ENCODE measurements at places on chromosomes 6 and 20.

DNA sequence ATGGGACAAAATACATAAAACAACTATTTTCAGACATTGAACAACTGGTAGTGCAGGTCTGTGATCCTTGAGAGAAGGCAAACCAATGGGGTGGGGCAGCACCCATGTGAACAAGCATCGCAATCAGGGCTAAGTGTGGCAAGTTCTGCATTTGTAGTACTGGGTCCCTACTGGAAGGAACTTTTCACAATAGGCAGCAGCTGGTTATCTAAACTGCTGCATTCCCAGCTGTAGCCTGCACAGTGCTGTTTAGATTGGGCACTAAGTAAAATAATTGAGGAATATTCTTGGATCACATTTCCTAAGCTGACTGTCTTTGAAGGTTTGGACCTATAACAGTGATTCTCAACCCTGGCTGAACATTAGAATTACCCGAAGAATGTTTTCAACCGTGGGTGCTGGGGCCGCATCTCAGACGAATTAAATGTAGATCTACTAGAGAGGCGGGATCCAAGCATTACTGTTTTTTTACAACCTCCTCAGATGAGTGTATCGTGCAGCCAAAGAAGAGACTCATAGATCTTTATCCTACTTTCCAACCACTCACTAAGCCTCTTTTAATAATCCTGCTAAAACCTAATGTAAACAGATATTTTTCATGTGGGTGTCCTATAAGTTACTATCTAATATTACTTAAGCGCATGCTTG lies 12.4 kb upstream of the MAP3K4 start:
- no peak for DNase-seq

GRCh38 chr6:169843110-169843509 lies 91.7 kb downstream of the ERMARD start:
- no peak for DNase-seq

- DNase-seq: peak; percentile 30
Measured at GRCh38 chr20:29443819-29444218, 1813.6 kb upstream of the DEFB115 start.

- DNase-seq: no peak
Measured at GRCh38 chr6:156033598-156033997, 578.0 kb upstream of the NOX3 start.

- peak; percentile 18 for DNase-seq
Measured at GRCh38 chr20:34058831-34059230, 53.2 kb downstream of the EIF2S2 start.

GRCh38 chr6:169921853-169922824 lies 170.7 kb downstream of the ERMARD start:
- DNase-seq: peak; percentile 58

All from activated T-cell treated with anti-CD3 and anti-CD28 coated beads, Interleukin-2, amount 50 U/mL, for 72 hours (primary cell).